ENCODE measurements at places on chromosomes 4 and X.

- no peak for DNase-seq
Measured at GRCh38 chr4:153154007-153154975, 50.0 kb upstream of the TRIM2 start.

DNA sequence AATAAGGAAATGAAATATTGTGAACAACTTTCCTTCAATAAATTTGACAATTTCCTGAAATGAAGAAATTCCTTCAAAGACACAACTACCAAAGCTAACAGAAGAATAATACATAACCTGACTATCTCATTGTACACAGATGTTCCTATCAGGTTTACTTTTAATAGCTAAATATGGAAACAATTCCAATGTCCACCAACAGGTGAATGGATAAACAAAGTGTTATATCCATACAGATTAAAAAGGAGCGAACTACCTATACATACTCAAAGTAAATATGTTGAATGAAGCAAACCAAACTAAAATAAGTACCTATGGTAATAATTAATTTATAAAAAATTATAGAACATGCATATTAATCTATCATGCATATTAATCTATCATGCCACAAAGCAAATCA is 554.9 kb downstream of the PPP4R3C start:
- DNase-seq, result no peak

- no peak for DNase-seq
Measured at GRCh38 chr4:139902321-139903320, 237.0 kb downstream of the MGST2 start.

- DNase-seq, result no peak
Measured at GRCh38 chr4:168797194-168797593, 212.9 kb downstream of the CBR4 start.

- no peak for DNase-seq
Measured at GRCh38 chr4:125444166-125444565, 129.4 kb downstream of the FAT4 start.

DNA sequence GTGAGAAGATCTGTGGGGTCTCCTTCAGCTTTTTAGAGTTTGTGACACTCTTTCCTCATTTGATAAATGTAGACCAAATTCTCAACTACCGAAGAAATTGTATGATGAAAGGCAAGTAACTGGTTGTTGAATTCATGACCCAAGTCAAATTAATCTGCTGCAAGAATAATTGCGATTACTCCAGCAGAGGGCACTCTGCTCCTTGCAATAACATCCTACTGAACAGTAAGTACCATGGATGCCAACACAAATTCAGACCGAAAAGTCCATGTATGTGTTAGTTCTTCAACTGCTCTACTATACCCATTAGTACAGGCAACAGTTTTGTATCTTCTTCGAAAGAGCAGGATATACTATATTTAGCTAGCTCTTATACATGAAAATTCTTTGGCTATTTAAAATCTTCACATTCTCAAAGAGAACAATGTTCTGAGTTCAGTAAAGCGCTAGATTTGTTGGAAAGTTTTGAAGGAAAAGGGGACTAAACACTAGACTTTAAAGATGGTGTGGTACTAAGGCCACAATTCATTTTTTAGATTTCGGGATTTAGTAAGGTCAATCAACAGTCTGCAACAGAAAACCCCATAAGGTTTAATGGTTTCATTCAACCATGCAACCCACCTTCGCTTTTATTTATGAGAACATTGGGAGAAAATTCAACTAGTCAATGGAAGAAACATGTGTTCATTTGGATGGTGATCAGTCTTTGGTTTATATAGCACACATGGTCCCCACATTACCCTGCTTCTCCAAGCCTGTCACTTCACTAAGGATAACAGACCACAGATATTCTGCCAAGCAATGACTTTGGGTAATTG is 105.4 kb upstream of the TBC1D9 start:
- no peak for DNase-seq

- no peak for DNase-seq
Measured at GRCh38 chrX:42107495-42108488, 184.4 kb upstream of the CASK start.

All from stimulated activated CD4-positive, alpha-beta T cell treated with anti-CD3 and anti-CD28 coated beads, TNF-alpha, amount 100 ng/mL, for 1 hour (primary cell).